Stimulated activated CD8-positive, alpha-beta memory T cell treated with anti-CD3 and anti-CD28 coated beads, Interleukin-15, amount 100 ng/mL, for 4 hours (primary cell): ENCODE measurements at places on chromosomes 12 and 14.

GRCh38 chr12:108853981-108854446 is 3.4 kb downstream of the SSH1 start:
- no peak for DNase-seq

DNA sequence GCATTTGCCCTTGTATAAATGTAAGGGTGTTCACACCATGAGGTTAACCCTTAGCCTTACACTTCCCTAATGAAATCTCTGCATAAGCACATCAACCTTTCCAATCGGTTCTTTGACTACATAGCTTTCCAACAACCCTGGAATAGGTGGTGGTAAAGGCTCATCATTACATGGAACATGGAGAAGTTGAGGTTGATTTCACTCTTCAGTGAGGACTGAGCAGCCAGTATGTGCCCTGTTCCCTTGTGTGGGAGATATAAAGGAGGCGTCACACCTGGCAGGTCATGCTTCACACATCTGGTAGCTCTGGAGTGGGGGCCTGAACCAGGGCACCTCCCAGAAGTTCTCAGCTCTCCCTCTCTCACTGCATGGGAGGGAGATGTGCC is 21.7 kb upstream of the JPH4 start:
- no peak for DNase-seq

GRCh38 chr14:105860615-105861580 is 334.5 kb downstream of the TMEM121 start:
- no peak for DNase-seq

DNA sequence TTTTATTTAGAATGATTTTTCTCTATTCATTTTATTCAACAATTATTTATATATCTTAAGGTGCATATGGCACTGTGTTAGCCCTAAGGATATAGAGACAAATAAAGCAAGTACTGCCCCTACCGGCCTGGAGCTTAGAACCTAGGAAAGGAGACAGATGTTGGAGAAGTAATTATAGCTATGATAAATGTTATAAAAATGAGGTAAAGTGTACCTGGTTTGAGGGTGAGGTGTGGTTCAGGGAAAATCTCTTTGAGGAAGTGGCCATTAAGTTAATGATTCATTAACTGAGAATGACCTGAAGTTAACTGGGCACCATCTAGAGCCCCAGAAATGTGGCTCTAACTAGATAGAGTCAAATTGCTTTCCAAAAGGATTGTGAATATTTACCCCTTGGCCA is 31.9 kb downstream of the CDKL1 start:
- no peak for DNase-seq

DNA sequence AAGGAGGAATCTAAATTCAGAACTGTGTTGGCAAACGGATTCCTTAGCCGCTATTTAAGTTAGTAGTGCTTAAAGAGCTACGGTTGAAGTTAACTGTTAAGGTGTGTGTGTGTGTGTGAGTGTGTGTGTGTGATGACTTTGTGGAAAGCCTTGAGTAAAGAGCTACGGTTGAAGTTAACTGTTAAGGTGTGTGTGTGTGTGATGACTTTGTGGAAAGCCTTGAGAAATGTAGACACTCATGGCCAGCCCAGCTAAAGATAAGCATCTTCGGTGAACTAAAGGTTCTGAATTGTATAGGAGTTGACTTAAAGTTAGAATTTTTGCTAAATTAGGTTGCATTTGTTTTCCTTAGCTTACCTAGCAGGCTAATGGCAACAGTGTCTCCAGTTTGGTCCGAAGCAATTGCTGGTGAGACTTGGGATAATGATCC is 1.4 kb downstream of the KTN1 start:
- no peak for DNase-seq

DNA sequence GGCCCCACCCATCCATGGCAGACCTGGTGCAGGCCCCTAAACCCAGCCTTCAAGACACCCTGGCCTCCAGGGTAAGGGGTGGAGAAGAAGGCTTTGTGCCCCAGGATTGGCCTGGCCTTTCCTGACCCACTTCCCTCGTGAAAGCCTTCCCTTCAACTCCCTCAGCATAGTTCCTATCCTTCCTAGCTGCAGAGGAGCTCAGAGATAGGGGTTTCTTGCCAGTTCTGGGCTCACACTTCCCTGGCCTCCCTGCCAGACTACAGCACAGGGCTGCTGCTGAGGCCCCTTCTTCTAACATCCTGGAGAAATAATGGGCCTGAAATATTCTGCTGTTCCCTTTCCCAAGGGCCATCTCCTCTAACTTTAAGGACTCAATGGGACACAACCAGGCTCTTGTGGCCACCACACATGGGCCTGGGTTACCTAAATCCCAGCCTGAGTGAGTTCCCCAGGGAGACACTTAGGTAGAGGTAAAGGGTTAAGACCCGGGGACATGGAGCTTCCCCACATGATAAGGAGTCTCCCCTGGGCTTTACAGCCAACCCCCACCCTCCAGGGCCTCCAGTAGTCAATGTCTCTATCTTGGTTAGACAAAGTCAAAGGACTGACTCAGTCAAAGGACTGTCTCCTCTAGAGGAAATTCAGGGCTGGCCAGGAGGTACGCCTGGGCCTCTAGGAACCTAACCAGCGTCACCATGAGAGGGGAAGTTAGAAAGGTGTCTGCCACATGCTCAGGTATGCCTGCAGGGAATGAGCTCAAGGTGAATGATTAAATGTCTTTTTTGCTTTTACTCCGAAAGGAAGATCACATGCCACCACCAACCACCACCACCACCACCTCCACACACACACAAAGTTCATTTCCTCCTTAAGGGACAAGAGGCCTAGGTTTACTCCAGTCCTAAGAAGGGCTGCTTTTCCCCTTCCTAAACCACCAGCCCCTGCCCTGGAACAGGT is 7.1 kb downstream of the ZFP36L1 start:
- no peak for DNase-seq

GRCh38 chr12:27705263-27705662 is 5.4 kb upstream of the MRPS35 start:
- no peak for DNase-seq

DNA sequence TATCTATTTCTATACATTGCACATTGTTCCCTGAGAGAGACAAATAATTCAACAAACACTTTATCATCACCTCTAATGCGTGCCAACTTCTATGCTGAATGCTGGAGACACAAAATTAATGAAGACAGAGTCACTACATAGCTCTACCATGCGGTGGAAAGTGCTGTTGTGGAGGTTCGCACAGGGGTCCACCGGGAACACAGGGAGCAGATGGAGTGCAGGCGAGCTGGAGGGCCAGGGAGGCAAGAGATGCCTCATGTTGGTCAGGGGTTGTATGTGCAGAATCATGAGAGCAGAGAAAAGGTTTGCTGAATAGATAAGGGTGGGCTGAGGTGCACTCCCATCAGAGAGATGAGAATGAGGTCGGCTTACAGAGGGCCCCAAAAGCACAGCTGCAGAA is 25.2 kb downstream of the FAM234B start:
- no peak for DNase-seq

- no peak for DNase-seq
Observed at GRCh38 chr14:69673104-69673503, 61.7 kb downstream of the SUSD6 start.

DNA sequence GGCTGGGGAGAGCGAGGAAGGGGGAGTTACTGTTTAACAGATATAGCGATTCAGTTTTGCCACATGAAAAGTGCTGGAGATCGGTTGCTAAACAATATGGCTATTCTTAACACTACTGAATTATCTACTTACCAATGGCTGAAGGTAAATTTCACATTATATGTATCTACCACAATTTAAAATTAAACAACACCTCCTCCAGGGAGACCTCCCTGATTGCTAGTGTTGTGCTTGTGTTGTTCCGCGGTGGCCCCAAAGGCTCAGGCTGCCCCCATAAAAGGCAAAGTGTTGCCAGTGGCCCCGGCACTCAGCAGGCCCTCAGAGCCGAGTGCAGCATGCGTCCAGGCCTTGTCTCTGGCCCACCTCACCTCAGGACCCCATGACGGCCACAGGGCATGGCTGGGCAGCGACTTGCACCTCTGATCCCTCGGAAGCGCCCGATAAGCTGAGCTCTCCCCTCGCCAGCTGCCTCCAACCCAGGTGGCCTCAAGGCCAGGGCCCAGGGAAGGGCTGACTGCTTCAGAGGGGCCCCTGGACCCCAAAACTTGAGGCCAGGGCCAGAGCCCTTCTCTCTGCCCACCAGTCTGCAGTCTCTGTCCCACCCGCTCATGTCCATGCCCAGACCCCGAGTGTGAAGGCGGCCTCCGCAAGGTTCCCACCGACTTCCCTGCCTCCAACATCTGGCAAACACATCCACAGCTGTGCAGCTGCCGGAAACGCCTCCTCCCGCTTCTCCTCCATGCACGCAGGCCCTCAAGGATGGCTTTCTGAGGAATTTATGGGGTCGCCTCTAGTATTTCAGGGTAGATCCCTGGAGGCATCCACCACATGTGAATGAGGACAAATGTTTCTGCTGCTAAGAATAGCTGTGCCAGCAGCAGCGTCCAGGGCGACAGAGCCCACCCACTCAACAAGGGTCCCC is 60.0 kb downstream of the NCOR2 start:
- DNase-seq: no peak

- no peak for DNase-seq
Observed at GRCh38 chr14:85248881-85249635, 280.9 kb upstream of the FLRT2 start.

DNA sequence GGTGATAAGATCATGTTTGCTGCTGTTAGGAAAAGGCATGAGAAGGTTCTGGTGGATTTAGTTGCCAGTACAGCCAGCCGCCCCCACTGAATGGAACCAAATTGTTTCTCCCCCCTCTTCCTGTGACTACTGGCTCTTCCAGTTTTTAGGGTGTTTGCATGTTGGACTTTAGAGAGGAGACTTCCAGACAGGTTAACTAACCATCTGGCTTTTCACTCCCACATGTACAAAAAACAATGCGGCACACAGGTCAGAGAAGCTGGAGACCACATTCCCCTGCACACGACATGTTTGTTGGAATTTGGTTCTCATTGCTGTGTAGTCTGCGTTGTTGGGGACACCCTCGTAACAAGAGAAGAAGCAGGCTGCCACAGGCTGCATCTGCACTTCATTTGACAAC is 103.9 kb upstream of the TMEM132C start:
- DNase-seq: no peak

- no peak for DNase-seq
Observed at GRCh38 chr14:101072945-101073597, 169.5 kb upstream of the RTL1 start.

DNA sequence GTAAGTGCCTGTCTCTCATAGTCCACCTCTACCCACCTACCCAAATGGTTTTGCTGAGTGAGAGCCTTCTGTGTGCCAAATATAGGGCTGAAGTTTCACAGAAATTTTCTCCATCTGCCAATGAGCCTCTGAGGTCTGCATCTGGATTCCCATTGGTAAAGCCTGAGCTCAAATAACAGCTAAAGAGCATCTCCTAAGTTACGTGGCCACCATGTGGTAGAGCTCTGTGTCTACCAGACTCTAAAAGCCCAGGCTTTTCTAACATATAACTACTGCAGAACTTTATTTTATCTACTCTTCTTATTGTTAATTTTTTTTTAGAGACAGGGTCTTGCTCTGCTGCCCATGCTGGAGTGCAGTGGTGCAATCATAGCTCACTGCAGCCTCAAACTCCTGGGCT is 16.0 kb downstream of the AMDHD1 start:
- no peak for DNase-seq

DNA sequence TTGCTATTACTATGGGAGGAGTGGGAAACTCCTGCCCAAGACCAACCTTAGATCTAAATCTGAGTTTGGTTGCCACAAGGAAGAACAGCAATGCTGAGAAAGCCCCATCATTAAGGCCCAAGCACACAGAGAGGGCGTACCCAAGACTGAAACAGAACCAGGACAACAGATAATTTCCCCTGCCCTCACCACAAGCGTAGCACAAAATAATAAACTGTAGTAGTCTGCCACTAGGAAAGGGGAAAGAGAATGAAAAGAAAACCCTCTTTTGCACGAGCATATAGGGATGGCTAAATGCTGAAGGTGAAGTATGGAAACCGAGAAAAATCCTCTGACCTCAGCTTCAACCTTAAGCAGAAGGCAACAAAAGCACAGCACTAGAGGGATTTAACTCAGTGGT is 76.5 kb upstream of the DHRS4 start:
- no peak for DNase-seq

- DNase-seq: no peak
Observed at GRCh38 chr14:91231446-91231845, 13.1 kb downstream of the GPR68 start.

- DNase-seq: no peak
Observed at GRCh38 chr12:68773582-68773981, 27.6 kb downstream of the SLC35E3 start.

DNA sequence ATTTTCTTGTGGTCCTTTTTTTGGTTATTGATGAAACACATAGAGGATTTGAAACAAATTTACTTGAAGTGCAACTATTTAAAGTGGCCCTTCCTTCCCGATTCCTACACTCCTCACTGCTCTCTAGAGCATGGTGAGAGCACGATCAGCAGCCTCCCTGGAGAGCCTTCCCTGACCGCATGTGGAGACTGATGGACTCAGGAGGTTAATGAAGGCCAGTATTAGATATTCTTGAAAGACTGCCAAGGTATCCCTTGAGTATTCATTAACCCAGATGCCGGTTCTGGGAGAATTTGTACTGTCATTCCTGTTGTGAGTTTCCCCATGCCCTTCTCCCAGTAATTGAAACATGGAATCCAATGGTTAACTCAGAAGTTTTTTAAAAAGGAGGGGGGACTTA is 102.8 kb upstream of the FGD4 start:
- no peak for DNase-seq

- DNase-seq: no peak
Observed at GRCh38 chr12:6463858-6464257, 6.6 kb downstream of the VAMP1 start.

GRCh38 chr12:6193853-6194815 is 6.1 kb upstream of the CD9 start:
- no peak for DNase-seq

GRCh38 chr12:12899530-12900380 is 8.4 kb downstream of the GPRC5A start:
- no peak for DNase-seq

- DNase-seq: no peak
Observed at GRCh38 chr12:68630598-68630997, 19.9 kb downstream of the RAP1B start.

DNA sequence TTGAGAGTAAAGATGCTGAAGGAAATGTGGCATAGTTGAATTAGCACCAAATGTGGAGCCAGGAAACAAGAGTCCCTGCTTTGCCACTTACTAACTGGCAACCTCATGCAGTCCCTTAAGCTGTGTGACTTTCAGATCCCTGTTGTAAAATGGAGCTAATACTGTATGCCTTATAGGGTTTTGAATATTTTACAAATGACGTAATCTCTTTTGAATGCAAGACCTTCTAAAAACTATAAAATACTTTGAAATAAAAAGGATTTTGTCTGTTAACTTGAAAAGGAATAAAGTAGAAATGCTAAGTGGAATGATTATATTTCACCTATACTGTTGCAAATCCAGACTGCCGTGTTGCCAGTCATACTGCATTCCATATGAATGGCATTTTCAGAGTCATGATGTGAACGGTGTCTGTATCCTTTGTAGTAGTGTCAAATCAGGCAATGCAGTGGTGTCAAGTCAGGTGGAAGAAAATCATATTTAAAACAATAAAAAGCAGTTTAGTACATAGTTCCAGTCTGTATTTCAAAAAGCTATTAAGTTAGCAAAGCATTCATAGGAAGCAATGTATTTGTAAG is 21.3 kb downstream of the KCNA5 start:
- no peak for DNase-seq
